ENCODE measurements at places on chromosomes 6 and 20.

- no peak for DNase-seq
These were observed 305.5 kb upstream of the SGK1 start for GRCh38 chr6:134623401-134623800.

GRCh38 chr20:32968478-32969241 is 35.6 kb downstream of the SUN5 start:
- DNase-seq = no peak

DNA sequence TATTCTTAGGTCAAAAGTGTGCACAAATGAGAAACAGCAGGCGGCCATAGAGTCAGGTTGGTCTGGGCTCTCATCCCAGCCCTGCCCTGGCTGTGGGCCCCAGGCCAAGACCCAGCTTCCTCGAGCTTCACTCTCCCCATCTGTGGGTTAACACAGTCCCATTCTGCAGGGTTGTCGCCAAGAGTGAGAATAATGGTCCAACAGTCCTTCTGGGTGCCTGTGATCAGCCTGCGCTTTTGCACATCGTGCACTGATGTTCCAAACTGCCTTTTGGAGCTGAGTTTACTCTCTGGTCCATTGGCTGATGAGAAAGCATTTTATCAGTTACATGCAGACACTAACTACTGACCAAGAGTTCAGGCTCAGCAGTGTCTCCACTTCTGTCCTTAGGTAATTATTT is 82.6 kb downstream of the INSM1 start:
- DNase-seq = peak; percentile 98

DNA sequence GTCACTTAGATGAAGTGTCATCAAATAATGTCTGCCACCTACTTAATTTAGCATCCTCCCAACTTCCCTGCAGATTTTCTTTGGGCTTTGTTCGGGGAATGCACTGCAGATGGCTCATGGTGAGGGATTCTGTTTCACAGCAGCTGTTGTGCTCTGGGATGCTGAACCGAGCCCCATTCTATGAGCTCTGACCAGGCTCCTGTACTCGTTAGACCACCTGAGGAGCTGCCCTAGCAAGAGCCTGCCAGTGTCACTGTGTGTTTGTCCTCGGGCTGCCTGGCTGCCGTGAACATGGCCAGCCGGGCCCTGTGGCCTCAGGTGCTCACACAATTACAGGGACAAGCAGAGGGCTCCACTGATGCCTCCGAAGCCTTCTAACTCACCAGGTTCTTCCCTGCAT is 238.8 kb upstream of the ECI2 start:
- DNase-seq = no peak

GRCh38 chr6:91781946-91782345 is 1195.1 kb upstream of the MAP3K7 start:
- peak; percentile 93 for DNase-seq

DNA sequence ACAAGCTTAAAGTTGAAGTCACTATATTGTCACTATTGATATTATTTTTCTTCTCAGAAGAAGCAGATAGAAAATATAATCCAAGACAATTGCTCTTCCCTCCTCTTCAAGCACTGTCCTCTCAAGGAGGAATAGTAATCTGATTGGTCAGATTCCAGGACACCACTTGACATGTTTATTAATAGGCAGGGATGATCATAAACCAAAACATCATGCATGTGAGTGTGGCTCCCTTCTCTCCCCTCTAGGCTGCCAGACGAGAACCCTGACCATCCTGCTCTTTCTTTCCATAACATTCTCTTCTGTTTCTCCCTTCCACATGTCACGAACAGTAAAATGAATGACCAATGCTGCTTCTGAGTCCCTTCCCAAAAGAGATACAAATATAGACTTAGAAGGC is 7.5 kb downstream of the ATG5 start:
- no peak for DNase-seq

GRCh38 chr6:17902974-17903373 is 84.5 kb downstream of the KIF13A start:
- no peak for DNase-seq

DNA sequence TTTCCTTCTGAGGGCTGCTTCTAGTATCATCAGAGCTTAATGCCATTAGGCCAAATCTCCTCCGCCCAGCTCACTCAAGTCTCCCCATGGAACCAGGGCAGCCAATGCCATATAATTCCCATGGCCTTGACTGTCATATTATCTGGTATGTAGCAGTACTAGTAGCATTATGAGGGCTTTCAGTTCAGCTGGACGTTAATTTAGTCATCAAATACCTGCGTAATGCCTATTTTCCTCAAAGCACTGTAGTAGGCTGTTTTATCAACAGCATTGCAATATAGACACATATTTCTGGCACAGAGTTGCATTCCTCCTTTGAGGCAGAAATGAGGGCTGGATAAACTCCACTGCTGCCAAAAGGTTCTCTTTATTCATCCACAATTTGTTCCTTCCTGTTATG is 1.7 kb downstream of the KCTD20 start:
- DNase-seq = no peak

DNA sequence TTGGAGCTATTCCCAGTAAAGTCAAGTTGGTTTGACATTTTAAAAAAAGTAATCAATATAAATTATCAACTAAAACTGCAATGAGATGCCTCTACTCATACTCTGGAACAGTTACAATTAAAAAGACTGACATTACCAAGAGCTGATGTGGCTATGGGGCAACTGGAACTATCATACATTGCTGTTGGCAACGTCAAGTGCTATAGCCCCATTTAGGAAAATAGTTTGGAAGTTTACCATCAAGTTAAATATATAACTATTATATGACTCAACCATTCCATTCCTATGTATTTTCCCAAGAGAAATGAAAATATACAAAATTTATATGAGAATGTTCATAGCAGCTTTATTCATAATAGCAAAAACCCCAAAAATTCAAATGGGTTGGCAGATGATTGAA is 111.4 kb upstream of the HDGFL1 start:
- DNase-seq = peak; percentile 27

DNA sequence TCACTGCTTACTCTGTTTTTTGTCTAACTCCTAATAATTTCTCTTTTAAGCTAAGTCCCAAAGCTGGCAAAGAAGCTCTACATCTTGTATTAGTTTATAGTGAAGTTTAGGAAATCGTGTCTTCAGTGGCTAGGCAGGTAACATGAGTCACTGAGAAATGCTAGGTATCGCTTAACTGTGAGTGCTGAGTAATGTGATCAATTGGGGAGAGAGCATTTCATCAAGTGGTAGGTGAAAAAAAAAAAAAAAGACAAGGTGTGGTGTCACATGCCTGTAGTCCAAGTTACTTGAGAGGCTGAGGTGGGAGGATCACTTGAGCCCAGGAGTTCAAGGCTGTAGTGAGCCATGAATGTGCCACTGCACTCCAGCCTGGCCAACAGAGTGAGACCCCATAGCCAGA is 125.3 kb downstream of the FAM83B start:
- no peak for DNase-seq

- no peak for DNase-seq
These were observed 670.6 kb downstream of the DHX35 start for GRCh38 chr20:39632757-39633156.

DNA sequence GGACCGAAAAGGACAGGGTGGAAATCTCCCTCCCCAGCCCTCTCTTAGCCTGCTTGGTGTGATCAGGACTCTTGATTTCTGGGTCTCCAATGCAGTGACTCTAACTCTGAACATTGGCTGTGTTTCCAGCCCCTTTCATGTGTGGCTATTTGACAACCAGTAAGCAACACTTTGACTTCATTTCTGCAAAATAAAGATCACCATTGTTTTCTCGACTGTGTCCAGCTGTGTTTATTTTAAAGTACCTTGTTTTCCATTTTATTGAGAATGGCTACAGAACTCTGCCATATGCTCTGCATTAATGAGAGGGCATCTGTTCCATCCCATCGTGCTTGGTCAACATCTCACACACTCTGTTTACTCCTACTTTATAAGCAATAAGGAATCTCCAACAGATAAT is 60.9 kb upstream of the TAGAP start:
- no peak for DNase-seq

DNA sequence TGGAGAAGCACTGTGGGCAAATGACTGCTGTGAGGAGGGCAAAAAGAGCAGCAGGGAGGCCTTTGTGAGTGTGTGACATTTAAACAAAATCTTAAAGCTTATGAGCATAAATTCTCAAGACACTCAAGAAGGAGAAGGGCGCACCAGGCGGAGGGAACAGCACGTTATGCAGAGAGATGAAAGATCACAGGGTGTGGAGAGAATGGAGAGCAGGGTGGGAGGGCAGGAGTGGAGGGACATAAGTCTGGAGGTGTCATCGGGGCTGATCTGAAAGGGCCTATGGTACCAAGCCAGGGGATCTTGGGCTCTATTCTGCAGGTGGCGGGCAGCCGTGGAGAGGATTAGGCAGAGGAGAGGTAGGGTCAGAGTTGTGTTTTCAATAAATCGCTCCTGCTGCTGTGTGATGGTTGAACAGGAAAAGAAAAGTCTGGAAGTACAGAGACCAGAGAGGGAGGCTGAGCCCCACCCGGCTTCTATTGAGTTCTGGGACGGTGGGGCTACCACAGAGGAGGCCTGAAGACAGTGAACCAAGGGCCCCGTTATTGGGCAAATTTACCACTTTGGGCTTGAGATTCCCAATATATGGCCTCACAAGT is 24.3 kb upstream of the DLGAP4 start:
- no peak for DNase-seq

- DNase-seq = no peak
These were observed 35.0 kb downstream of the FAM50B start for GRCh38 chr6:3884007-3884745.

DNA sequence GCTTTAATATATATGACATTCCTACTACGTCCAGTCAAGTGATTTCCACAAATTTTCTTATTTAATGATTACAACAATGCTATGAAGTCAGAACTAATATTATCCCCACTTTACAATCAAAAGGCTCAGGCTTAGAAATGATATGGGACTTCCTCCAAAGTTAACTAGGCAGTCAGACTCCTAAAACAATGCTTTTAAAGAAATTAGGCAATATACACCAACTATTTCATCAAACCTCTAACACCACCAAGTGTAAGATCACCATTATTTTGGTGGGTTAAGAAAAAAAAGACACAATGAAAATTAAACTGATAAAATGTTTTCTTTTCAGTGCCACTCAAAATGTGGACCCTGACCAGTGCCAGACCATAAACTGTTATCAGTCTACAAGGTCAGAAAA is 256.1 kb upstream of the RUNX2 start:
- no peak for DNase-seq

- peak; percentile 59 for DNase-seq
These were observed 56.5 kb upstream of the NRSN1 start for GRCh38 chr6:24069526-24069925.

- DNase-seq = no peak
These were observed 121.6 kb upstream of the TIAM2 start for GRCh38 chr6:154873546-154873945.

- DNase-seq = no peak
These were observed 997 bp upstream of the FBXO30 start for GRCh38 chr6:145815309-145816274.

DNA sequence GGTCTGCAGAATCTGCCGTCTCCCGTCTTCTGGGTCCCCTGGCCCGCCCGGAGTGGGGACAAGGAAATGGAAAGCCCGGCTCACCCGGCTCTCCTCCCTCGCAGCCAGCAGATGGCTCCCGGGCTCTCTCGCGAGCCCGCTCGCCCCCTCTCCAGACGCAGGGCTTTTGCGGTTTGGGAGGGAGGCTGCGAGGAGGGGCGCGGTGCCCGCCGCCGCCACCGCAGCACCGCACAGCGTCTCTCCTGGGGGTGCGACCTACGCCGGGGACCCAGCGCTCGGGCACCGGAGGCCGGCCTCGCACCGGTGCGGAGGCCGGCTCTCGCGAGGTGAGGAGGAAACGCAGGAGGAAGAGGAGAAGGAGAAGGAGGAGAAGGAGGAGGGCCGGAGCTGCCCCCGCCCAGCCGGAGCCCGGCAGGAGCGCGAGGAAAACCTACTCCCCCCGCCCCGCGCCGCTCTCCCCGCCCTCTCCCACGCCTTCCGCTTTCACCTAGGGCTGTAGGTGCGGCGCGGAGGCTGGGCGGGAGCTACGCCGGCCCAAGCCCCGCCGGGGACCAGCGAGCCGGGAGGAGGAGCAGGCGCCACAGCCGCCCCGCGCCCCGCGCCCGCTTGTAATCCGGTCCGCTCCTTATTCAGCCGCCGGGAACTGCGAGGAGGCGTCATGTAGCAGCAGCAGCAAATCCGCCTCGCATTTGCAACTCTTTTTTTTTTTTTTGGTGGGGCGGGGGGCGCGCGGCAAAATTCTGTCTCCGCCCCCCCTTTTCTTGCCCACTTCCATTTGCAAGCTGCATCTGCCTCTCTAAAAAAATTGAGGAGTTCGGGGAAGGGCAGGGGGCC is at the start of gene CARMIL1:
TSS of gene CARMIL1 (plus strand) at position 461 of the 834 bp plus-strand sequence. CDS start 422 bp downstream, outside the sequence.
- DNase-seq = peak; percentile 62

DNA sequence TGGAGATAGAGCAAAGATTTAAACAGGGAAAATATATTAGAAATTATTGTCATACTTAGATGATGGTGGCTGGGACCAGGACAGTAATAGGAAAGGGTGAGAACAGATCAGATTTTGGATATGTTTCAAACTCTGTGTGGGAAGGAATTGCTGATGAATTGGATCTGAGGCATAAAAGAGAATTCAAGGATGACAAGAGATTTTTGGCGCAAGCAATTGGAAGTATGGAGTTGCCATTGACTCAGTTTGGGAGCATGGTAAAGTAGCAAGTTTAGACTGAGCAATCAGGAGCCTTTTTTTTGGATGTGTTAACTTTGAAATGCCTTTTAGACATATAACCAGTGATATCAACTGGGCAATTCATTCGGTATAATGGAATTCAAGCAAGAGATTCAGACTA is 14.4 kb downstream of the TAB2 start:
- DNase-seq = no peak

- no peak for DNase-seq
These were observed 11.7 kb downstream of the TRERF1 start for GRCh38 chr6:42440027-42440426.

All from NCI-H446 treated with DMSO at 0.1 percent for 48 hours (cell line).